GF-D8 (cell line): ENCODE measurements at places on chromosomes 7 and 10.

- DNase-seq, result no peak
Measured at GRCh38 chr7:64630496-64630895, 35.4 kb upstream of the ZNF107 start.

GRCh38 chr7:158976849-158977593, 120.7 kb downstream of the DYNC2I1 start:
- peak; percentile 78 for DNase-seq

DNA sequence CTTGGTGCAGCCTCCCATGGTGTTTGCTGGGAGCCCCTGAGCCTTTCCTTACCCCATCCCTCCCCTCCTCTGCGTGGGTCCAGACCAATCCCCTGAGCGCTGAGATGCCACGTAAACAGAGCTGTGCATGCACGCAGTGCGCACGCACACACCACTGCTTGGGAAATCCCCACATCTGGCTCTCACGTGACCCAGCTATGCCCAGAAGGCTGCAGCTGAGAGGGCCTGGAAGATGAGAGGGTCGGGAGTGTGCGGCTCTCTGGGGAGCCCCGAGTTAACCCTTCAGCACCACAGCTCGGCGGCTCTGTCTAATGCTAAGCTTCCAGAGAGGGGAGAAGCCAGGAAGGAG, 177.2 kb downstream of the SH3PXD2A start:
- DNase-seq, result peak; percentile 56

- no peak for DNase-seq
Measured at GRCh38 chr7:141702047-141702567, at the start of gene DENND11. Gene DENND11, minus strand, starts transcription at chr7:141702166. Its CDS starts 13 bp downstream, at chr7:141702153.

DNA sequence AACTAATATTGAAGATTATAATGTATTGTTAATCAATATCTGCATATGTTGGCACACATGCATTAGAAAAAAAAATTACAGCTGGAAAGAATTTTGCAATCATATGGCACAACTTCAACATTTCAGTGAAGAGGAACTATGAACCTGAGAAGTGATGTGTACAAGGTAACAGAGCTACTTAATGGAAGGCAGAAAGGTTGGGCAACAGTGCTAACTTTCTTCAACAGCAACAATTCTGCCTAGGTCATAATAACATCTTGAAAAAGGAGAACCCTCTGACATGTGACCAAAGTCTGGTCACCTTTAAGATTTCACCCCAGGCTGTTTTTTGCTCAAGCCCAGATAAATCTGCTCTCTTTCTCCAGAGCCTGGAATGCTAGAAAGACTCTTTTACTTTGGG, 47.9 kb upstream of the SKAP2 start:
- DNase-seq, result peak; percentile 58

DNA sequence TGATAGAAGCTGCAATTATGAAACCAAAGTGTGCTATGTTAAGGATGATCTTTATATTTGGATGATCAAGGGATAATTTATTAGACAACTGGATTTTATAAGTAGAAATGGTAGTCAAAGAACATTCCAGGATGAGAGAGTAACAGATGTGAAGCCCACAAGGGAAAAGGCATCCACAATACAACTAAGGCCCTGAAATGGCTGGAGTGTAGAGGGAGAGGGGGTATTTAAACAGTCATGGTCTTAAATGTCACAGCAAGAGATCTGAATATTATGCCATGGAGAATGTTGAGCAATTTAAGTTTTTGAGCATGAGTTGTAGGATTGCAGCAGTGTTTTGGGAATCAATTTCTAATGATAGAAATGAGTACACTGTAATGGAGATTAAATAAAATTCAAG, 282.3 kb upstream of the DKK1 start:
- DNase-seq, result no peak

DNA sequence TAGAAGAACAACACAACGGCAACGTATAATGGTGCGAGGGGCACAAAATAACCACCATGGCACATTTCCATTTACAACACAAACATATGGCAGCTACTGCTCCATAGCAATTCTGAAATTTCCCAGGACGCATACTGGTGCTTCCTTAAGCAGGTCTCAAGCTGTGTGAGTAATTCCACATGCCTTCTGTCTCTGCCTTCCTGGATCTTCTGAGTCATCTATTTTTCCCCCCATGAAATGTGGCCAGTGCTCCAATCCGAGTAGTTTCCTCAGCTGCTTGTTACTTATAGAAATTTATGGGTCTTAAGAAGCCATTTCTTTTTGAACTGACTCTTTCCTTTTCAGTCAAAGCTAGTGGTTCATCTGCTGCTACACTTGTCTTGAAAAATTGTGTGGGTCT, 256.6 kb upstream of the KLF6 start:
- DNase-seq, result no peak

- DNase-seq, result no peak
Measured at GRCh38 chr7:2115760-2116447, 116.8 kb downstream of the MAD1L1 start.

DNA sequence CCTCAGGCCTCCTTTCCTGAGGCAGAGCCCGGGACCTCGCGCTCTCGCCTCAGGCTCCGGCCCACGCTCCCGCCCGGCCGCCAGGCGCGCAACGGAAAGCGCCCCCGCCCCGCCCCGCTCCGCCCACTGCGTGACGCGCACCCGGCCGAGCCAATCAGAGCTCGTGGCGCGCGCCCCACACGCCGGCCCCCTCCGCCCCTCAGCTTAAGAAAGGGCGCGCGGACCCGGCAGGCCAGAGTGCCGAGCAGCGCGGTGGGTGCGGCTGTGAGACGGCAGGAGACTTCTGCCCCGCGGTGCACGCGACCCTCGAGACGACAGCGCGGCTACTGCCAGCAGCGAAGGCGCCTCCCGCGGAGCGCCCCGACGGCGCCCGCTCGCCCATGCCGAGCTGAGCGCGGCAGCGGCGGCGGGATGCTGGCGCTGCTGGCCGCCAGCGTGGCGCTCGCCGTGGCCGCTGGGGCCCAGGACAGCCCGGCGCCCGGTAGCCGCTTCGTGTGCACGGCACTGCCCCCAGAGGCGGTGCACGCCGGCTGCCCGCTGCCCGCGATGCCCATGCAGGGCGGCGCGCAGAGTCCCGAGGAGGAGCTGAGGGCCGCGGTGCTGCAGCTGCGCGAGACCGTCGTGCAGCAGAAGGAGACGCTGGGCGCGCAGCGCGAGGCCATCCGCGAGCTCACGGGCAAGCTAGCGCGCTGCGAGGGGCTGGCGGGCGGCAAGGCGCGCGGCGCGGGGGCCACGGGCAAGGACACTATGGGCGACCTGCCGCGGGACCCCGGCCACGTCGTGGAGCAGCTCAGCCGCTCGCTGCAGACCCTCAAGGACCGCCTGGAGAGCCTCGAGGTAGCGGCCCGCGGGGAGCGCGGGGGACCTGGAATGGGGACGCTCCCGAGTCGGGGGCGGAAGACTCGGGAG, at the start of gene NPTX2:
Gene NPTX2 (plus strand): TSS at position 235 of the 909 bp plus-strand sequence. CDS start 177 bp downstream, at position 412.
- no peak for DNase-seq

DNA sequence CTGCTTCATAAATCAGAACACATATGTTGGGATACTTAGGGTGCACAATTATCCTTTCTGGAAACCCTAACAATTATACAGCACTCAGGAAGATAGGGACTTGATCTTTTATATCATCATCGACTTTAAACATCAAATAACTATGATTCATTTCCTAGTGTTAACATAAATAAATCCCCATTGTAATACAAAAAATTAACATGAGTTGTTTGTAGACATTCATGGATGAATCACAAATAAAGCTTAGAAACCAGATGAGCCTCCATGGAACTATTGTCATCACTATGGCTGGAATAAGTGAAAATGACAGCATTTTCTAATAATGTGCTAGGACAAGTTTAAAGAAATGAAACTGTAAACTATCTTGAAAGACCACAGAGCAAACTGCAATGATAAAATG, 821.7 kb downstream of the GATA3 start:
- DNase-seq, result no peak

DNA sequence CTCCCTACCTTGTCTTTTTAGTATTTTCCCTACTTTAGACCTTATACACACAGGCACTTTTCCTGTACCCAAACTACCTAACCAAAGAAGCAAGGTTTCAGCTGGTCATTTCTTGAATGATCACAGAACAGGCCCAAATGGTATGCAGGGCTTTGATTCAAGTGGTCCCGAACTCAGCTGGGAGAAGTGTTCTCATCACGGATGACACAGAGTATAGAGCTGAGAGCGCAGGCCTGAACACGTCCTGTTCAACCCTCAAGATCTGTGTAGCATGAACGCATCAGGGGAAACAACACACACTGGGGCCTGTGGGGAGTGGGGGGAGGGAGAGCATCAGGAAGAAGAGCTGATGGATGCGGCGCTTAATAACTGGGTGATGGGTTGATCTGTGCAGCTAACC, 318.2 kb downstream of the SFMBT2 start:
- DNase-seq, result no peak

DNA sequence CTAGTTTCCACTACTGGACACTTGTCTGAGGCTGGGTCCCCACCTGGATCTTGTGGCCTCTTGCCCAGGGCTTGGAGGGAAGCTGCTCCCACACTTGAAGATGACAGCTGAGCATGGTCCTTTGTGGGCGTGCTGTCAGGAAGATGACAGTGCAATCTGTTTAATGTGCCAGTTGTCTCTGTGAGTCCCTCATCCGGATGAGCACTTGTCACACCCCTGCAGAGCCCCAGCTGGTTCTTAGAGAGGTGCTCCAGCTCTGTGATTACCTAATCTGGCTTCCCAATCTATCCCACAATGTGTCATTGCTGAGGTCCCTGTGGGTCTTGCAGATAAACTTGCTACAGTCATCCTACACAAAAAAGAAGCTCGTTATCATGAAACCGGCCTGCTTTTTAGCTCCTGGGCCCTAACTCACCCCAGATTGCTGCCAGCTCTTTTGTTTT, 34.8 kb upstream of the CCSER2 start:
- peak; percentile 82 for DNase-seq

DNA sequence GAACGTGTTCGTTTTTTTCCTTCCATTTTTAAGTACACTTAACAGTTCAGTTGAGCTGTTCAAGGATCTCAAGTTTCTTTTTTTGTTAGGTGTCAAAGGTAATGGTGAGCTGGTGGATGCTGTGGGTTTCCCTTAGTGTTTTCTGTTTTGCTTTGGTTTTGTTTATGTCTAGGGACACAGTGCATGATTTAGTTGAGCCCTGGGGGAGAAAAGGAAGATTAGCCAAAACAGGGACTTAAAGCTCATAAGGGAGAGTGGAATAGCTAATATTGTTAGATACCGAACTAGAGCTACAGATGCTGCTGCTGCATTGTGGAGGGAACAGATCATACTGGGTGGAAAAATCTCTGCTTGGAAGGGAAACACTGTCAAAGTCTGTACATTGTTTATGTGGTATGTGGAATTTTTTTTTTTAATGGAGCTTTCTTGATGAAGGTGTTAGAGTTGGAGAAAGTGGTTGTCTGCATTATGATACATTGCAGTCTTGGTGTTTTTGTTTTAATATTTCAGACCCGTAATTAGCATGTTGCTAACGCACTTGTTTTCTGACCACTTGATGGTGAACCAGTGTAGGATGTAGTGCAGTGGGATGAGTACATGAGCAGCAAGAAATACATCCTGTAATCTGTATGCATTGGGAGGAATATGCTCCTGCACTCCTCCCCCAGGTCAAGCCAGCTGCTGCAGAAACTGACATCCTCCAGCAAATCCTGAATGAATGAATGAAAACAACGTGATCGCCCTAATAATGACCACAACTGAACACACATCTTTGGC, 2.1 kb downstream of the GLCCI1 start:
- no peak for DNase-seq

- no peak for DNase-seq
Measured at GRCh38 chr10:93495654-93496321, 624 bp upstream of the CEP55 start.

DNA sequence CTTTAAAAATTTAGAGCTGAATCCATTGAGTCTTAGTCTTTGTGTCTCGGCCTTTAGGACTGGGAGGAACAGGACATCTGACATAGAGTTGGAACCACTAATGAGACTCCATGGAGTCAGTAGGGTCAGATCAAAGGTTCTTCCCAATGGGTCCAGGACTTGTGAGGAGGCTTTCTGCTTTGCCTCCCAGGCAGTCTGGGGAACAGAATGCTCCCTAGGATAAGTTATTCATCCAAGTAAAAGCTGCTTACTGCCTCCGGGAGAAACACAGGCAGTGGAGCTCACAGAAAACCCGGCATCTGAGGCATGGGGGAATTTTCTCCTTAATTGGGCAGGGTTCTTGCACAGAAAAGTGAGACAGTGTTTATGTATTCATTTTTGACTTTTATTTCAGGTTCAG, 216.4 kb downstream of the SEC23IP start:
- DNase-seq, result no peak

DNA sequence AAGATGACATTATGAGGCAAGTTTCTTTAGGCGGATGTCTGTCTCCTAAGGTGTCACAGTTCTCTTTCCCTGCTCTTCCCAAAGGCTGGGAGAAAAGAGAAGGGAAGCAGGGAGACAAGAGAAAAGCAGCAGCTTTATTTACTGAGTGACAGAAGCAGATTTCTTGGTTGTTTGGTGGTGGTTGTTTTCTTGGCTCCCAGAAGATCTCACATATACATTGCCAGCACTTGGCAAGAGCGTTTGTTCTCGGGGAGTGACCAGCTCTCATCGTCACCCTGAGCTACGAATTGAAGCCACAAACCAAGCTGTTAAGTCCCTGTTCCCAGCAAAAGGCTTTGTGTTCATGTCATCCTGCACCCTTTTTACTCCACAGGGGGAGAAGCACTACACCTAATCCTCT, 11.4 kb downstream of the CDHR3 start:
- DNase-seq, result no peak

DNA sequence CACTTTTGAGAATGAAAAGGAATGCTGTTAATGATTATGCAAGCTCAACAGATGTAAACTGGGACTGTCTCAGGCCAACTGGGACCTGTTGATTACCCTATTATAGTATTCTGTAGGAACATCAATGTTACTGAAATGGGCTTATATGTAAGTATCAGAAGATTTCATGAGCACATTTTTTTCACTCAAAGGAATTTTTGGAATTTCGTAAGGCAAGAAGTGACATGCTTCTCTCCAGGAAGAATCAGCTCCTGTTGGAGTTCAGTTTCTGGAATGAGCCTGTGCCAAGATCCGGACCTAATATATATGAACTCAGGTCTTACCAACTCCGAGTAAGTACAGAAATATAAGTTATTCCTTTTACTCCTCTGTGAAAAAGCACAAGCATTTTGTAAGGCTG, 19.2 kb downstream of the NIPSNAP2 start:
- DNase-seq, result no peak

DNA sequence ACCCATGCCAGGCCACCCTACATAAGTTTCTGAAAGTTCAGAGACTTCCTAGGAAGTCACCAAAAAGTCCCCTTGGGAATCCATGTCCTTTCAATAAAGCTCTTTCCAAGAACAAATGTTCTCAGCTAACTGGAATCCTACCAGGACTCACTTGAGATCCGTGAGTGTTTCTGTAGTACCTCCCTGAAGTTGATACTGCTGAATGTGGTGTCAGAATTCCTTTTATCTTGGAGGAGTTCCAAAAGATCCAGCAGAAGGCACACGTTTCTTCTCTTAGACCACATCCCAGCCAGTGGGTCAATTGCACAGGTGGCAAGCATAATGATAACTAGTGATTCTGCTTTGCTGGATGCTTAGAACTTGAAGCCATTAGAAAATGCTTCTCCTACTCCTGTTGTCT, 689.7 kb upstream of the IGFBP3 start:
- DNase-seq, result no peak

- no peak for DNase-seq
Measured at GRCh38 chr7:138510003-138510402, 49.9 kb downstream of the TRIM24 start.

GRCh38 chr10:58712982-58713381, 200.3 kb downstream of the BICC1 start:
- DNase-seq, result no peak
